ENCODE measurements at places on chromosomes 3 and 15. TPM values are rescaled to one million over a fixed set of nuclear protein-coding genes. Genes with fewer than 3 reads are reported as not detected.

- H3K27ac ChIP-seq: no peak overlapping the region
- no peaks in the 10 kb centered on the region for H3K27me3 ChIP-seq
- no peaks in the 10 kb centered on the region for H3K36me3 ChIP-seq
- H3K4me1 ChIP-seq: no peaks in the 10 kb centered on the region
- no peak for DNase-seq
- no peak overlapping the region for H3K4me3 ChIP-seq
These were observed 118.1 kb upstream of the ARPP21 start for GRCh38 chr3:35521196-35521595.

Gene SLC7A14
- 0.43 TPM for total RNA-seq

Gene GADL1
- total RNA-seq: not detected

- peaks cover 46% of the 10 kb centered on the region for H3K4me1 ChIP-seq
- peak overlapping the region; percentile 65 for H3K27ac ChIP-seq
- H3K36me3 ChIP-seq: peaks cover 16% of the 10 kb centered on the region
- peak; percentile 75 for DNase-seq
These were observed 183.8 kb upstream of the KCNMB2 start for GRCh38 chr3:178352326-178353005.

GRCh38 chr3:141308588-141309218, 59.6 kb upstream of the ZBTB38 start:
- no peak overlapping the region for H3K4me3 ChIP-seq
- no peak overlapping the region for H3K27ac ChIP-seq
- no peak for DNase-seq
- H3K4me1 ChIP-seq: peaks cover 53% of the 10 kb centered on the region

DNA sequence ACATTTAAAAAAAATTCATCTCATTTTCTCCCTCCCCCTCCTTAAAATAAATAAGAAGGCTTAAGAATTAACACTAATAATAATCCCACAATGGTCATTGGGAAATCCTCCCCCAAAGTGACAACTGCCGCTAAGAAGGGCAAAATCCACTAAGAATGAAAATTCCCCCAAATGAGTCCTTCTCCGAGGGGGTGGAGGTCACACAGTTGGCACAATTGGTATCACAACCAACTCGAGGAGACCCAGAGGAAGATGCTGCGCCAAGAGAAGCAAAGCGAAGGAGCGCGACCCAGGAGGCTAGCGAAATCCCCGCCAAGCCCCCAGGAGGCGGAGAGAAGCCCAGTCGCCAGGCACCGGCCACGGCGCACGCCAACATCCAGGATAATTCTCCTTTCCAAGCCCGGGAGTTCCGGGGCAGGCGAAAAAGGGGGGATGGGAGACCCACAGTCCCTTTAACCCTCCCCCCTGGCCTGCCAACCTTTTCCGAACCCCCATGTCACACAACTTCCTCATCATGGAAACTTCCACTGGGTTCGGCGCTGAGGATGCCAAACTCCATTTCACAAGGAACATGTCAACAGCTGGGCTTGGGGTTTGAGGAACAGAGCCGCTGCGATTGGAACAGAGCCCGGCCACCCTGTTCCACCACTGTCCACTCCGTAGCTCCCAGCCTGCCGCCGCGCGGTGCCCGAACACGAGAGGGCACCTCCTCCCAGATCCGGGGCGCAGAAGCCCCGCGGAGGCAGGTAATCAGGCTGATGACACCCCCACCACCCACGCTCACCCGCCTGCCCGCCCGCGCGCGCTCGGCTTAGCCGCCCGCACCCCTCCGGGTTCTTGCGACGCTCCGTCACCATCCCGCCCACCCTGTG, 668 bp downstream of the THRB start:
- no peaks in the 10 kb centered on the region for H3K4me1 ChIP-seq
- H3K27ac ChIP-seq: no peak overlapping the region
- no peak overlapping the region for H3K4me3 ChIP-seq
- H3K36me3 ChIP-seq: no peaks in the 10 kb centered on the region
- peaks cover 15% of the 10 kb centered on the region for H3K27me3 ChIP-seq

Gene TMEM158
- 28.6 TPM for total RNA-seq

DNA sequence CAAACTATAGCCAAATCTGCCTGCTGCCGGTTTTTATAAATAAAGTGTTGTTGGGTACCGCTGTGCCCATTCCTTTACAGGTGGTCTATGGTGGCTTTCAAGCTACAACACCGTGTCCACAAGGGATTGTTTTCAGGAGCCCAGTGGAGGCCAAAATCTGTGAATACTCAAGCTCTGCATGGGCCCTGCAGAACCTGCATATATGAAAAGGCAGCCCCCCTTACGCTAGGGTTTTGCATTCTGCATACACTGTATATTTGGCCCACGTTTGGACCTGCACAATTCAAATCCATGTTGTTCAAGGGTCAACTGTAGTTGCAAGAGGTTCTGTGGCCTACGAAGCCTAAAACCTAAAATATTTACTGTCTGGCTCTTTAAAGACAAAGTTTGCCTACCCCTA, 122.2 kb upstream of the TLE3 start:
- H3K27ac ChIP-seq: no peak overlapping the region
- no peaks in the 10 kb centered on the region for H3K4me1 ChIP-seq
- H3K4me3 ChIP-seq: no peak overlapping the region
- DNase-seq: no peak

- H3K36me3 ChIP-seq: no peaks in the 10 kb centered on the region
- peaks cover under 1% of the 10 kb centered on the region for H3K4me1 ChIP-seq
- no peak overlapping the region for H3K4me3 ChIP-seq
- no peak for DNase-seq
- peaks cover 6% of the 10 kb centered on the region for H3K27me3 ChIP-seq
- no peak overlapping the region for H3K27ac ChIP-seq
These were observed 8.8 kb upstream of the NMD3 start for GRCh38 chr3:161212171-161212771.

DNA sequence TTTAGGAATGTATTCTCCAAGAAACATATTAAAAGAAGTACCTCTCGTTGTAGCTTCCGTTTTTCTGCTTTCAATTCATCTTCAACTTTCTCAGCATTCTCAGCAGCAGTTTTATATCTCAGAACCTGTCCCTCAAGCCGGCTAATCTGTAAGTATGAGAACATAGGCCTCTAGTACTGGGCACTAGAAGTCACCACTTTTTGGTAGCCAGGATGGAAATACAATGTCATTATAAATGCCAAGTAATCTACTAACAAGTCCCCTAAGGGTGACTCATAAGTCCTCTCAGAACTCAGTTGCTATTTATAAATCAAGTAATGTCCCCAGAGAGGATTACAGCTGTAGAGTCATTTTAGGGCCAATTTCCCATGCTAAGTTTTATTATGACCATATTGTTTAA, 61.1 kb downstream of the MLH1 start:
- H3K4me3 ChIP-seq: peak overlapping the region; percentile 15
- peak; percentile 61 for DNase-seq
- H3K4me1 ChIP-seq: peaks cover 49% of the 10 kb centered on the region
- peaks cover 10% of the 10 kb centered on the region for H3K27me3 ChIP-seq
- peaks cover 39% of the 10 kb centered on the region for H3K36me3 ChIP-seq
- H3K27ac ChIP-seq: peak overlapping the region; percentile 76

DNA sequence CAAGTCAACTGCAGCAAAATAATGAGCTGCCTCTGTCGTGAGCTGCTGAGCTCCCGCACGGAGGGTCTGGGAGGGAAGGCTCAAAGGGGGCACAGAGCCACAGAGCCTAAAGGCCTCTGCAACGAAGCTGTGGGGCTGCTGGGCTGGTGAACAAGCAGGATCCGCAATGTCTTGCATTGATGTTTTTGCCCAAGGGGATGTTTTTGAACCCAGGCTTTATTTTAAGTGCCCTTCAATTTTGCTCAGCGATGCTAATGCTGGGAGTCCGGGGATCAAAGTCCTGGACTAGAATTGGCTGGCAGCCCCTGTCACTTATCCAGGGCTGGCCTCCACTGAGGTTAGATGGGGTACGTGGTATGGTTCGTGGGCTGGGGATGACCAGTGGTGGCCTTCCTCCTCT, 240.0 kb downstream of the VPS13C start:
- H3K27me3 ChIP-seq: peaks cover 19% of the 10 kb centered on the region
- DNase-seq: no peak
- no peak overlapping the region for H3K4me3 ChIP-seq
- no peaks in the 10 kb centered on the region for H3K4me1 ChIP-seq
- no peaks in the 10 kb centered on the region for H3K36me3 ChIP-seq

DNA sequence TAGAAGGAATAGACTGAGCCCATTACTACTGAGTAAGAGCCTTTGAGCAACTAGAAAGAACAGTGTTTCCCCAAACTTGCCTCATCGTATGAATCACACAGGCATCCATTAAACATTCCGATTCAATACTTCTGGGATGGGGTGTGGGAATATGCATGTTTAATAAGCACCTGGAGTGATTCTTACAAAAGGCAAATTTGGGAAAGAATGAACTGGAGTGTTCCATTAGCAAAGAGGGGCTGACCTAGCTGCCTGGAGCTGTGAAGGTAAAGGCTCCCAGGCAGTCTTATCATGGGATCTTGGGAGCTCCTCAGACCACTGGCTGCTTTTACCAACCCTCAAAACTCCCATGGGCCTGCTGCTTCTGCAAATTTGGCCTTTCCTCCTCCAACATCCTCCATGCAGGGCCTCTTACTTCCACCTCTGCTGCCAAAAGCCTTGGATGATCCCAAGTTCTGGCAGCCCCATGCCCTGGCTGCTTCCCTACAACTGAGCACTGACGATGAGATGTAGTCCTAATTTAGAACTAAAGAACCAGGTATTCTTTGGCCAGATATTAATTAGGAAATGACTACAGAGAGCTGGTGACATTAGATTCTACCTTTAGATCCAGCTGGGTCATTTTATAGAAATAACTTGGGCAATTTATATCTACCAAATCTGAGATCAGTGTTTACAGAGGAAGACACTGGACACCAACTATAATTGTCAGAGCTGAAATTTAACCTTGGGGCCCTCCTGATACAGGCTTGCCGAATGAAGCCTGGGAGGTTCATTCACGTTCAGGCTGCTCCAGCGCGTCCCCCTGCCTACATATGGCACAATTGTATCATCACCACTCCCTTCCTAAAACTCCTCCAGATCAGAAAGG, 11.2 kb upstream of the HOMER2 start:
- peaks cover 19% of the 10 kb centered on the region for H3K27me3 ChIP-seq
- DNase-seq: no peak
- H3K27ac ChIP-seq: no peak overlapping the region
- H3K4me3 ChIP-seq: no peak overlapping the region
- no peaks in the 10 kb centered on the region for H3K4me1 ChIP-seq
- no peaks in the 10 kb centered on the region for H3K36me3 ChIP-seq

Gene ARIH2
- total RNA-seq: 64.5 TPM

- H3K4me1 ChIP-seq: peaks cover 87% of the 10 kb centered on the region
- no peak for DNase-seq
- H3K36me3 ChIP-seq: peaks cover 27% of the 10 kb centered on the region
- H3K27me3 ChIP-seq: peaks cover 1% of the 10 kb centered on the region
- H3K4me3 ChIP-seq: no peak overlapping the region
These were observed 46.8 kb downstream of the LSM3 start for GRCh38 chr3:14225421-14225820.

- peaks cover 20% of the 10 kb centered on the region for H3K4me1 ChIP-seq
- H3K36me3 ChIP-seq: peaks cover 21% of the 10 kb centered on the region
- H3K27ac ChIP-seq: no peak overlapping the region
- H3K4me3 ChIP-seq: no peak overlapping the region
- H3K27me3 ChIP-seq: no peaks in the 10 kb centered on the region
- DNase-seq: peak; percentile 9
These were observed 32.1 kb downstream of the BUB1B start for GRCh38 chr15:40192942-40193341.

GRCh38 chr3:45986303-45986982, 9.2 kb downstream of the FYCO1 start:
- peak overlapping the region; percentile 61 for H3K4me3 ChIP-seq
- H3K27me3 ChIP-seq: peaks cover 3% of the 10 kb centered on the region
- H3K36me3 ChIP-seq: peaks cover 7% of the 10 kb centered on the region
- peak; percentile 86 for DNase-seq

Gene CCR3
- total RNA-seq: not detected

- peak overlapping the region; percentile 94 for H3K4me3 ChIP-seq
- peak overlapping the region; percentile 92 for H3K27ac ChIP-seq
- DNase-seq: no peak
- peaks cover under 1% of the 10 kb centered on the region for H3K27me3 ChIP-seq
- peaks cover 2% of the 10 kb centered on the region for H3K36me3 ChIP-seq
These were observed 1.3 kb downstream of the HDDC3 start for GRCh38 chr15:90930861-90931574.

Gene CP
- total RNA-seq: not detected

DNA sequence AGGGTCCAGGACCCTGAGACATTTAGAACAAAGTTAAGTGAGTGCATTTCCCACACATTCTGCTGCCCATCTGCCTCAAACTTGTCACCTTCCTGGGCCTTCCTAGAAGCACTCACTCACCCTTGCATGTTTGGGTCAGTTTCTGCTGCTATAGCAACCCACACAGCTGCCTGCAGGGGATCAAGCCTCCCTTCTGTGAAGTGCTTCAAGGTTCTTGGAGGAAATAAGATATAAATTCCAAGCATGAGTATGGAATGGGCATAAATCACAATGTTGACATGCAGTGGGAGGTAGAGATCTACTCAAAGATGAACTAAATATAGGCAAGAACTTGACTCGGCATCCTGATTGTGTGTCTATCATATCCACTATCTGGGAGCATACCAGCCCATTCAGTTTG, 140.4 kb downstream of the SLC9A9 start:
- H3K4me1 ChIP-seq: no peaks in the 10 kb centered on the region
- no peak overlapping the region for H3K4me3 ChIP-seq
- no peak overlapping the region for H3K27ac ChIP-seq
- no peaks in the 10 kb centered on the region for H3K27me3 ChIP-seq

DNA sequence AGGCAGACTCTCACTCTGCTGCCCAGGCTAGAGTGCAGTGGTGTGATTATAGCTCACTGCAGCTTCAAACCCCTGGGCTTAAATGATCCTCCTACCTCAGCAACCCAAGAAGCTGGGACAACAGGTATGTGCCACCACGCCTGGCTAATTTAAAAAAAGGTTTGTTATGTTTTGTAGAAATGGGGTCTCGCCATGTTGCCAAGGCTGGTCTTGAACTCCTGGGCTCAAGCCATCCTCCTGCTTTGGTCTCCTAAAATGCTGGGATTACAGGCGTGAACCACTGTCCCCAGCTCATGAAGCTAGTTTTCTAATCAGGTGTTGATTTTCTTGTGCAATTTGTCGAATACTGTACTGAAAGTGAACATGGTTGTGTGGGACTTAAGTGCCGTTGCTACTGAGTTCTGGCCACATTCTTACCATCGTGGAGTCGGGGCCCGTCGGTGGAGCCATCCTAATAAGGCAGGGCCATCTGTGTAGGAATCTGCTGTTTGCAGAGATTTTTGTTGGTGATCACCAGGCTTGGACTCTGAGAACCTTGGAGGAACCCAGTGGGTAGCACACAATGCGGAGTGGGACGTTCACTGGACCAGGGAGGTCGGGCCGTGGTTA, 193.2 kb downstream of the GOLGA6L6 start:
- peaks cover 5% of the 10 kb centered on the region for H3K36me3 ChIP-seq
- H3K4me3 ChIP-seq: no peak overlapping the region
- H3K27me3 ChIP-seq: no peaks in the 10 kb centered on the region
- no peaks in the 10 kb centered on the region for H3K4me1 ChIP-seq
- DNase-seq: no peak
- no peak overlapping the region for H3K27ac ChIP-seq

DNA sequence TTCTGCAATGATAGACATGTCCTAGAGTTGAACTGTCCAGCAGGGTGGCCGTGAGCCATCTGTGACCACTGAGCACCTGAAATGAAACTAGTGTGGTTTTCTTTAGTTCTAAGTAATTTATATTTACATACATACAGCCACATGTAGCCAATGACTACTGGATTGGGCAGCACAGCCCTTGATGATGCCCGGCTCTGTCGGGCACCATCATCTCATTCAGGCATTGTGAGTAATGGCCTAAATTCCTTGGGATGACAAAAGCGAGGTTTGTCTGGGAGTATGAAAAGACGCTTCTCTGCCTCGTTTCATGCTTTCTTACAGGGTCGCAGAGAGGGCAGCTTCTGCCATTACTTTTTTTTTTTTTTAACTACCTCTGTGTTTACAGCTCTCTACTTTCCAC, 251.9 kb upstream of the HES1 start:
- H3K27ac ChIP-seq: no peak overlapping the region
- no peaks in the 10 kb centered on the region for H3K36me3 ChIP-seq
- no peak overlapping the region for H3K4me3 ChIP-seq
- H3K27me3 ChIP-seq: peaks cover 48% of the 10 kb centered on the region
- H3K4me1 ChIP-seq: no peaks in the 10 kb centered on the region

Gene DAG1
- 122 TPM for total RNA-seq

Measured in HFFc6 (cell line).